ENCODE measurements at places on chromosomes 16 and 17.

DNA sequence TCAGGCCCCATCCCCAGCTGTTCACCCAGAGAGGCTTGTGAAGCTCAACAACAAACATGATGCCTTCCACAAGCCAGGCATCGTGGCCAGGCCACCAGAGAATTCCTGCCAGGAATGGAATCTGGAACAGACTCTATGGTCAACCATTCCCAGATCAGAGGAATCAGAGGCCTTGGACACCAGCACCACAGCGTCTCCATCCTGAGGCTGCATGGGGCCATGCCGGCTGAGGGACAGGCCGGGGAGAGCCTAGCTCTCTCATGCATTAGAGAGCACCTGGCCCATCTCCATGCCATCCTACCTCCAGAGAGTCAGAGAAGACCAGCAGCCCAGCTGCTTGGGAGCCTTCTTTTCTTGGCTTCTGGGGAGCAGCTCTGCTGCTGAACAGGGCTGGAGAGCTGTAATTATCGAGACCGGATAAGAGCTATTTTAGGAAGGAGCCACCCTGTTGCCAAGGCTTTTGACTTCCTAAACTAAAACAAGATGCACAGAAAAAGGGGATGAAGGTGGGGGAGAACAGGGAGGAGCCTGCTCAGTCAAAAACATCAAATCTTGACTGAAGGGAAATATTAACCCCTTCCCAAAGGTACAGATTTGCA is 24.5 kb upstream of the MTMR4 start:
- DNase-seq, result no peak

DNA sequence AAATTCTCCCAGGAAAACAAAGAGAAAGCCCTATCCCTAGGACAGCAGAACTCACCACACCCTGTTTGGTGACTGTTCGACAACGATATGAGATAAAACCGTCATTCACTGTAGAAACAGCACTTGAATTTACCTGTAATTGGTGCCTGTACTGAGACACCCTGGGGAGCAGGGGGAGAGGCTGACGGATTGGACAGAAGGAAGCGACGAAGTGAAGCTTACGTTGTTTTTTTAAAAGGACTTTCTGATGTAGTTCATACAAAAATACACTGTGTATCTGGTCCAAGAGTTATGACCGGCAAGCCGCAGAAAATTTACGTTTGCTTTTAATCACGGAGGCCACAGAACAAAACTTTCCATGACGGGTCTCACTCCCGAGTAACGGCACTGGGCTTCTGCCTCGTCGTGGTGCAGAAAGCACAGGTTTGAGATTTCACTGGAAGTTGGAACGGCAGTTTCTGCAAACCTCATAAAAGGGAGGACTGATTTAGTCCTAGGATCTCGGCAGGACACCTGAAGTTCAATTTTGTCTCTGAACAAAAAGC is 9.7 kb downstream of the NXN start:
- DNase-seq, result peak; percentile 5

DNA sequence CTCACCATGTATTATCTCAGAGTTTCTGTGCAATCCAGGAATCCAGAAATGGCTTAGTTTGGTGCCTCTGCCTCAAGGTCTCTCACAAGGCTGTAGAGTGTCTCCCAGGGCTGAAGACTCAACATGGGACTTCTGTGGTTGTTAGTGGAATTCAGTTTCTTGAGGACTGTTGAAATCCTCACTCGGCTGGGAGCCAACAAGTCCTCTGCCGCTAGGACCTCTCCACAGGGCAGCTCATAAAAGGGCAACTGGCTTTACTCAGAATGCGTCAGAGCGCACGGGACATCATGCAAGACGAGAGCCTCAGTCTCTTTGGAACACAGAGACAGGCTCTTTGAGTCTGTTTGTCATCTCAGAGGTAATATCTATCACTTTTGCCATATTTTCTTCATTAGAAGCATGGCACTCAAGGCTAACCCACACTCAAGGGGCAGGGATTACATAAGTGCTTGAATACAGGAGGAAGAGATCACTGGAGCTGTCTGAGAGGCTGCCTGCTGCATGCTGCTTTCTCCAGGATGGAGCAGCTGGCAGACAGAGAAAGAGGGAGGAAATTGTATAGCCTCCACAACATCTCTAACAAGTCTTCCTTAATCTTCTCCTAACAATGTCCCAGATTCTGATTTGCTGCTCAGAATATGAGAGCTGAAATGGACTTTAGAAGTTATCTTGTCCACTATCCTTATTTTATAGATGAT is 97.5 kb upstream of the ASIC2 start:
- no peak for DNase-seq

DNA sequence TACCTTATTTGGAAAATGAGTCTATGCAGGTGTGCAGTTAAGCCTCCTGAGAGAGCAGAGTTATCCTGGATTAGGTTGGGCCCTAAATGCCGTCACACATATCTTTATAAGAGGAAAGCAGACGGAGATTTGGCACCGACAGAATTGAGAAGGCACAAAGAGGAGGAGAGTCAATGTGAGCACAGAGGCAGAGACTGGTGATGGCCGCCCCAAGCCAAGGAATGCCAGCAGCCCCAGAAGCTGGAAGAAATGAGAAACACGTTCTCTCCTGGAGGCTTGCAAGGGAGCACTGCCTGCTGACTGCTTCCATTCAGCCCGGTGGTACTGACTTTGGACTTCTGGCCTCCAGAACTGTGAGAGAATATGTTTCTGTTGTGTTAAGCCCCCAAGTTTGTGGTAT is 3.2 kb downstream of the SLC46A1 start:
- no peak for DNase-seq

- no peak for DNase-seq
Measured at GRCh38 chr17:60311936-60312335, 80.0 kb downstream of the USP32 start.

- no peak for DNase-seq
Measured at GRCh38 chr17:41402161-41402560, 4.8 kb upstream of the KRT31 start.

DNA sequence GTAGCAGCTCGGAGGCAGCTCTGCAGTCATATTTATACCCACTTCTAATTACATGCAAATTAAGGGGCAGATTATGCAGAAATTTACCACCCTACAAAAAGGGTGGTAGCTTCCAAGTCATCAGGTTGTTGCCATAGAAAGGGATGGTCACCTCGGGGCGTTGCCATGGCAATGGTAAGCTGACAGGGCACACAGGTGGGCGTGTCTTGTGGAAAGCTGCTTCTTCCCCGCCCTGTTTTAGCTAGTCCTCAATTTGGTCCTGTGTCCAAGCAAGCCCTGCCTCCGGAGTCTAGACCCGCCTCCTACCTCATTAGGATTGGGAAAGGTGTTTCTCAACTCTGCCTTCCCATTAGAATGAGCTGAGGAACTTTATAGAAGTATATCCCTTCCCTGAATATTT is 98.7 kb downstream of the HS3ST2 start:
- no peak for DNase-seq

- peak; percentile 25 for DNase-seq
Measured at GRCh38 chr17:59366773-59367656, 35.6 kb downstream of the YPEL2 start.

- no peak for DNase-seq
Measured at GRCh38 chr17:1272701-1273100, 2.5 kb downstream of the BHLHA9 start.

DNA sequence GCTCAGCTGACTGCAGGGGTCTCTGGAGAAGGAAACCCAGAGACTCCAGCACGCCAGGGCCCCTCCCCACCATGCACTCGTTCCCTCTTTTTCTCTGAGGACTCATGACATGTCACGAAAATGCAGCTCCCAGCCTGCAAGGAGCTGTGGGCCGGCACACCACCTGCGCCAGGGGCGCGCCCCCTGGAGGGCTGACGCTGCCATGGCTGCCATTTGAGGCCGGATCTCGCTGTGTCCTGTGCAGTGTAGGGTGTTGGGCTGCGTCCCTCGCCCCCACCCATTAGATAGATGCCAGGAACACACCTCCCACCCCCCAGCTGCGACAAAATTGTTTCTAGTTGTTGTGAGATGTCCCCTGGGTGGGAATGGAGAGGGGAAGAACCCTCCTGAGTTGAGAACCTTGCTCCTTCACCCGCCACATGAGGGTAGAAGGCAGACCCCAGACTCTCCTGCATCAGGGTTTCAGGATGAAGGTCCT is 8.2 kb downstream of the SYNGR2 start:
- no peak for DNase-seq

GRCh38 chr17:58172369-58173071 is 5.7 kb downstream of the OR4D2 start:
- DNase-seq, result peak; percentile 48

GRCh38 chr16:7303660-7304200 is 28.9 kb upstream of the RBFOX1 start:
- no peak for DNase-seq

GRCh38 chr17:79160980-79161636 is 86.5 kb downstream of the ENGASE start:
- peak; percentile 26 for DNase-seq

- peak; percentile 71 for DNase-seq
Measured at GRCh38 chr17:62478424-62478879, at the start of gene TLK2. TLK2 (plus strand) TSS chr17:62478825; CDS start chr17:62481126, 2,301 bp downstream.

DNA sequence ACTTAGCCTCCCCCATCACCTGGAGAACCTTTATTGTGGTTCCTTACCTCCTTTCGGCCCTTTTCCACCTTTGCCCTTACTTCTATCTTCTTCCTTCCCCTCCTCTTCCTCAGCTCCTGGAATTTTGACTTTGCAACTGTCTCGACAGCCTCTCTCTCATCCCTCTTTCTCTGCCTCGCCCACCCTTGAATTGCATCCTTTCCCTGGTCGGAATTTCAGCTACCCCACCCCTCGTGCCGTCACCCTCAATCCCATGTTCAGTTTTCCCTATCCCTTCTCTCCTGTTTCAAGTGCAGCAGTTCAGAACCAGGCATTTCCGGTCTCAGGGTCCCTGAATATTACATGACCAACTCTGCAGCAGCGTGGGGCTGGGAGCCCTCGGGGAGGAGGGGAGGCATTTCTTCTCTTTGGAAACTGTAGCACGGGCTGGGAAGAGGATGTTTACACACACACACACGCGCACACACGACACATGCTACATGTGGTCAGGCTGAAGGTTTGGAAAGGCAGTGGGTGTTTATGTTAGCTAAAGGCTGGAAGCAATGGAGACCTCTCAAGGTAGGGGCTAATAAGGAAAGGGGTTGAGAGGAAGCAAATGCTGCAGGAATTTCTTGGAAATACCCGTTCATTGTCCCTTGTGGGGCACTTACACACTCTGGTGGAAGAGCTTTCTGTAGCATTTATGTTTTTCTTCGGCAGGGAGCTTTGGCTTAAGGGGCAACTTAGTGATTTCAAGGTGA is 971 bp downstream of the MINK1 start:
- DNase-seq, result peak; percentile 25

- DNase-seq, result no peak
Measured at GRCh38 chr17:39761861-39762496, 24.2 kb downstream of the GRB7 start.

DNA sequence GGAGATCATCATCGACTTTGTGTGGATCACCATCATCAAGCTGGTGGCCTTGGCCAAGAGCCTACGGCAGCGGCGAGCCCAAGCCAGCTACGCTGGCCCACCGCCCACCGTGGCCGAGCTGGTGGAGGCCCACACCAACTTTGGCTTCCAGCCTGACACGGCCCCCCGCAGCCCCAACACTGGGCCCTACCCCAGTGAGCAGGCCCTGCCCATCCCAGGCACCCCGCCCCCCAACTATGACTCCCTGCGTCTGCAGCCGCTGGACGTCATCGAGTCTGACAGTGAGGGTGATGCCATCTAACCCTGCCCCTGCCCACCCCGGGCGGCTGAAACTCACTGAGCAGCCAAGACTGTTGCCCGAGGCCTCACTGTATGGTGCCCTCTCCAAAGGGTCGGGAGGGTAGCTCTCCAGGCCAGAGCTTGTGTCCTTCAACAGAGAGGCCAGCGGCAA is 72.5 kb downstream of the COG7 start:
- no peak for DNase-seq

DNA sequence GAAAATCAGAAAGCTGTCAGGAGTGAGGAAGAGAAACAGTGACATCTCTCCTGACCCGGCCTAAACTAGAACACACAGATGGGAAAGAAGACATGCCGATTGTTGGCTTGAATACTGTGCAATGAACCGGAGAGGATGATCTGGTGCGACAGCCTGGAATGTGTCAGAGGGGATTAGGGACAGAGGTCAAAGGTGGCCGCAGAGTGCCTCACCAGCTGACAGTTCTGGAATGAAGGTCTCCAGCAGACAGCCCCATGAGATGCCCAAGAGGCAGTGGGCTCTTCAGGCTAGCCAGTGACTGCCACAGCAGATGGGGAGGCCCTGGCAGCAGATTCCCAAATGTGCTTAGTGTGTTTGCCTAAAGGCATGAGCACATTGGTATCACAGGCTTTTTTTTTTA is 623.2 kb downstream of the CDH8 start:
- no peak for DNase-seq

- DNase-seq, result no peak
Measured at GRCh38 chr16:3281222-3281820, 2.0 kb upstream of the ZNF263 start.

GRCh38 chr16:55530316-55530856 is 21.5 kb downstream of the LPCAT2 start:
- DNase-seq, result no peak

- DNase-seq, result no peak
Measured at GRCh38 chr17:29650396-29650795, 27.7 kb upstream of the CORO6 start.

GRCh38 chr16:89192956-89193575 is 7.3 kb downstream of the SLC22A31 start:
- DNase-seq, result peak; percentile 74

DNA sequence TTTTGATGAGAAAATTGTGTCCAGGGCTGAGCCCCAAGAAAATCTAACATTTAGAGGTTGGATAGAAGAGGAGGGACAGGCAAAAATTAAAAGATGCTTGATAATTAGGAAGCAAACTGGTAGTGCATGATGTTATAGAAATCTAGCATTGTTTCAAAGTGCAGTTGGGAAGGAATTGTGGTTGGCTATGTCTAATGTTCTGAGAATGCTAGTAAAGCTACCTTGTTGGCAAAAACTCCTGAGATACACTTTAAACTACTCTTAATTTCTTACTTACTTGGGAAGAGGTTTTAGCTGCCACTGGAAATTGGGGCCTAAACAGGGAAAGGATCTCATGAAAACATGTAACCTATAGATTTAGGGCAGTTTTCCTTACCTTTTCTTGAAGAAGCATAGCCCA is 48.3 kb downstream of the MAP2K4 start:
- no peak for DNase-seq

DNA sequence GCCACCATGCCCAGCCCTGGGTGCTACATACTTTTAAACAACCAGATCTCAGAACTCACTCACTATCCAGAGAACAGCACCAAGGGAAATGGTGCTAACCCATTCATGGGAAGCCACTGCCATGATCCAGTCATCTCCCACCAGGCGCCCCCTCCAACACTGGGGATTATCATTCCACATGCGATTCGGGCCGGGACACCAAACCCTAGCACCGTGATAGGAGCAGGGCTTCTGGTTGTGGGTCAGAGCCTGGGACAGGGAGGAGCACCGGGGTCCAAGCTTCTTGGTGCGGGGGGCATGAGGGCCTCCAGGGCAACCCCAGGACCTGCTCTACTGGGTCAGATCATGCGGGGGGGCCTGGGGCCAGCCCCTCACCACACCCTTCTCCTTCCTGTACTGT is 4.5 kb downstream of the TMEM235 start:
- no peak for DNase-seq

- DNase-seq, result peak; percentile 86
Measured at GRCh38 chr17:3603119-3603869, 5.9 kb downstream of the TRPV1 start.

Data from HCEC 1CT (cell line).